GM13976 (cell line): ENCODE measurements at places on chromosomes 1 and 21.
A peak's percentile ranks its signal among the peaks of the same experiment; 100 is the strongest.

GRCh38 chr1:235511470-235512240 lies 7.4 kb upstream of the B3GALNT2 start:
- DNase-seq: no peak

DNA sequence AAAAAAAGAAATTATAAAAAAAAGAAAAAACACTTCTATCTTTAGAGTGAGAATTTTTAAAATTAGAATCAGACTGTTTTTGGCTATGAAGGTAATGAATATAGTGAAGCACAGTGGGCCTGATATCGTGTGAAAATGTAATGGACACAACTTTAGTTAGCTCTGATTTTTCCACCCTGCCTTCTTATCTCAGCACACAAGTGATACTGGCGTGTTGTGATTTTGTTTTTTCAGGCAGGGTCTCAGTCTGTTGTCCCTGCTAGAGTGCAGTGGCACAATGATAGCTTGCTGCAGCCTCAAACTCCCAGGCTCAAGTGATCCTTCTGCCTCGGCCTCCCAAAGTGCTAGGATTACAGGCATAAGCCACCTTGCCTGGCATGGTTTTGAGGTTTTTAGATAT lies 22.3 kb downstream of the MACF1 start:
- DNase-seq: no peak

DNA sequence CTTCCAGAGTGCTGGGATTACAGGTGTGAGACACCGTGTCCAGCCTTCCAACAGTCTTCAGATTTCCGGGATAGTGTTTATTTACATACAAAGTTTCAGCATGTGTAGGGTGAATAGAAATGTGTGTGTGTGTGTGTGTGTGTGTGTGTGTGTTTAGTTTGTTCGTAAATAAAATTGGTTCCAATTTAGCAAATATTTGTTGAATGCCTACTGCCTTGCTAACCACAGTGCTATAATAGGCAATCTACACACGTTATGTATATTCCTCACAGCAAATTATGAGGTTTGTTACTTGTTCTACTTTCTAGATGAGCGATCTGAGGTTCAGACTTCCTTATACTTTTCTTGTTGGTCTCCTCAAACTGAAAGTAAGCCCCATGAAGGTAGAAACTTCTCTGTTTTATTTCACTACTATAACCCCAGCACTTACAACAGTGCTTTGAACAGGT lies 32.8 kb upstream of the EPS15 start:
- peak; percentile 36 for DNase-seq

GRCh38 chr21:28426545-28426944 lies 566.1 kb downstream of the LTN1 start:
- DNase-seq: no peak

DNA sequence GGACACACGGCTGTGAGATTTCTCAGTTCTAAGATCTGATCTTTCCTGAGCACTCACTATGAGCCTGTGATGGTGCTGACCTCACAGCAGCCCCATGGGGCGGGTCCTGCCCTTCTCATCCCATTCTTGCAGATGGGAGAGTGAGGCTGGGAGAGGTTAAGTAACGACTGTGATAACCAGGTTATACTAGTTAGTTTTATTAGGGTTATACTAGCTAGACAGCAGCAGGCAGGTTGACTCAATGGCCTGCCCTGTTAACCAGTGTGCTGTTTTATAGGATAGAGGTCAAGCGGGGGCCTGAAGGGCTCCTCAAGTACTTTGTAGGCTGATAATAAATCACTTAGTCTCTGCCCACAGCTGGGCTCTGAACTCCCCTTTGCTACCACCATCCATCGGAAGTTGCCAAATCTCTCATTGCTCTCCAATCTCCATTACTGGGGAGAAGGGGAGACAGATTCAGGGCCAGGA lies 4.8 kb downstream of the CNTN2 start:
- DNase-seq: no peak

- no peak for DNase-seq
Measured at GRCh38 chr1:114154146-114154962, 685 bp upstream of the SYT6 start.

- no peak for DNase-seq
Measured at GRCh38 chr1:88612292-88612691, 71.8 kb upstream of the PKN2 start.

- no peak for DNase-seq
Measured at GRCh38 chr21:23017989-23018388, 2019.8 kb downstream of the NCAM2 start.

DNA sequence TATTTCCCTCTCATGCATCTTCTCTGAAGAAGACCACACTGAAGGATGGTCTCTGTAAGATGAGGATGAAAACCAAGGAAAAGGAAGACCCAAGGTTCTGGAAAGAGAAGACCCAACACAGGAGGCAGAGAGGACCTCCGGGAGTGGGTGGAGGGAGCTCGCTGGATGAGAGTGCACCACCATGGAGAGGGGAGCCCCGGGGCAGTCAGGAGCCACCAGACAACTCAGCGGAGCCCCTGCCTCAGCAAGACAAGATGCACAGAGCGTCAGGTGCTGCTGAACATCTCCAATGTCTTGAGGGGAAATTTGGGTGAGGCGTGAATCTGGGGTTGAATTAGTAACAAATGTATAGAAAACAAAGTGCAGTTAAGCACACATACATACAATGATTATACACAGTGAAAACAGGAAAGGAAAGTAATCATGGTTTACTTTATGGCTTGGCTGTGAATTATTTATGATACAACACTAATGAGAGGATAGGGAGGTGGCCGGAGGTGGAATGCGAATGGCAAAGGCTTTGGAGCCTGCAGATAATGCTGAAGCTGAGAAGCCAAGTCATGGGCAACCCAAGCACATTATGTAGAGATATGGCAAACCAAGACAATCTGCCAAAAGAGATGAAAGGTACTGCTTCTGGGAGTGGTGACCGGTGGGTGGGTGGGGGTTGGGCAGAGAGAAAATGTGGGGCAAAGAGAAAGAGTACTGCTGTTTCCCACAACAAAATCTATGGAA lies 80.4 kb upstream of the EDN2 start:
- no peak for DNase-seq

DNA sequence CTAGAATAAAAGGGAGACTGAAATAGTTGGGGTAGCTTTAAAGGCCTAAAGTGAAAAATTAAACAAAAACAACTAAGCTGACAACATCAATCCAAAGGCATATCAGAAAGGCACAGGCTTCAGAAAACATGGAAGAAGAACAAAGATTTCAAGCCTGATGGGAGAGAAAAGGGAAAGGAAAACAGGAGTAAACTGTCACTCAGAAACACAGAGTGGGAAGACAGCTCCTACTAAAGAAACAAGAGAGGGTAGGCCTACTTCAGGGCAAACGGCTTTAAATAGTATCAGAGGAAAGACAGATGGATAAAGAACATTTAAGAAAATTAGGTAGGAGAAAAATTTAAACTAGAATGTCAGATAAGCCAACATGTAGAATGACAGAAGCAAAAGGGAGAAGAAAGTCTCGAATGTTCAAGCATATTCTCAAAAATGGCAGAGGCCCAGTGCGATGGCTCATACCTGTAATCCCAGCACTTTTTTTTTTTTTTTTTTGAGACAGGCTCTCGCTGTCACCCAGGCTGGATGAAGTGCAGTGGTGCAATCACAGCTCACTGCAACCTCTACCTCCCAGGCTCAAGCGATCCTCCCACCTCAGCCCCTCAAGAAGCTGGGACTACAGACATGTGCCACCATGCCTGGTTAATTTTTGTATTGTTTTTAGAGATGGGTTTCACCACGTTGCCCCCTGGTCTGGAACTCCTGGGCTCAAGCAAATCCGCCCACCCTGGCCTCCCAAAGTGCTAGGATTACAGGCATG lies 7.6 kb downstream of the EGLN1 start:
- DNase-seq: no peak

GRCh38 chr1:9324246-9325096 lies 31.8 kb downstream of the SPSB1 start:
- DNase-seq: no peak

GRCh38 chr1:200862713-200863415 lies 9.9 kb upstream of the GPR25 start:
- DNase-seq: no peak

GRCh38 chr1:63973005-63973419 lies 199.2 kb downstream of the ROR1 start:
- no peak for DNase-seq

DNA sequence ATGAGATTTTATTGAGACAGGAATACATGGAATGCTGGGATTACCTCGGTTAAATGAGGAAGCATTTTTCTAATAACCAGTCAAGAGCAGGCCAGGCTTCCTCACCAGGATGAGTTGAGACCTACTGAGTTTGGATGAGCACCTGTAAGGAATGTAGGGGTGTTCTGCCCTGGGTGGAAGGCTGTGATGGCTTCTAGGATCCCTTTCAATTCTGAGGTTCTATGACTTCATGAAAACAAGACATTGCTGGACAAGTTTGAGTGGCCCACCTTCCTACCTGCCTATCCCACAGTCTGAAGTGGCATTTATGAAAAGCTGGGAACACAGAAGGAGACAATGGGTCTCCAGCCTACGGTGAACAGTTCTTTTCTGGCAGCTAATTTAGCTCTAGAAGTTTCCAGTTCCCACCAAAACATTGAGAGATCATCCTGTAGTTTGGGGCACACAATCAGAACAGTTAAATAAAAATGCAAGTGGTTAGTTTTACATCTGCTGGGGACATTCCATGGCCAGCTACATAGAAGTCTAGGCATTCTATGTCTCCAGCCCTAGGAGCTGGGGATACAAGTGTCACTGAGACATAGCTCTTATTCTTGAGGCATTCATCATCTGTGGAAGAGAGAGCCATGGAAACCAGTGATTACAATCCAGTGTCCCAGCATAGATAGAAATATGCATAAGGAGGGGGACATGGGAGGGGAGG lies 51.3 kb upstream of the TSPAN2 start:
- no peak for DNase-seq

DNA sequence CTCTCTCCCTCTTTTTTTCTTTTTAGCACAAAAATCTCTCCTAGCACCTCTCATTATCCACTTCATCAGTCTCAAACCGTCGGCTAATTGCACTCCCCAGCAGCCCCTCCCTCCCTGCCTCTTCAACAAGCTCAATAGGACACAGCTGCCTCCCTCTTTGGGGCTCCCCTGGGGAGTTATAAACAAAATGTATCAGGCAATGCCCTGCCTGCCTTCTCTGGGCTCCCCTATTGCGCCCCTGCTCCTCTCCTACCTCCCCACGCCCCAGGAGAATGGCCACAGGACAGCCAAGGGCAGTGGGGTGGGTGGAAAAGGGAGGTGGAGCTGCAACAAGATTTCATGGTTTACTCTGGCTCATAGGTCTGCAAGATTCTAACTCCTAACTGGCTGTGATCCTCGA lies 147.1 kb upstream of the GRIK3 start:
- DNase-seq: no peak

GRCh38 chr1:197787056-197787455 lies 11.8 kb upstream of the DENND1B start:
- DNase-seq: no peak

DNA sequence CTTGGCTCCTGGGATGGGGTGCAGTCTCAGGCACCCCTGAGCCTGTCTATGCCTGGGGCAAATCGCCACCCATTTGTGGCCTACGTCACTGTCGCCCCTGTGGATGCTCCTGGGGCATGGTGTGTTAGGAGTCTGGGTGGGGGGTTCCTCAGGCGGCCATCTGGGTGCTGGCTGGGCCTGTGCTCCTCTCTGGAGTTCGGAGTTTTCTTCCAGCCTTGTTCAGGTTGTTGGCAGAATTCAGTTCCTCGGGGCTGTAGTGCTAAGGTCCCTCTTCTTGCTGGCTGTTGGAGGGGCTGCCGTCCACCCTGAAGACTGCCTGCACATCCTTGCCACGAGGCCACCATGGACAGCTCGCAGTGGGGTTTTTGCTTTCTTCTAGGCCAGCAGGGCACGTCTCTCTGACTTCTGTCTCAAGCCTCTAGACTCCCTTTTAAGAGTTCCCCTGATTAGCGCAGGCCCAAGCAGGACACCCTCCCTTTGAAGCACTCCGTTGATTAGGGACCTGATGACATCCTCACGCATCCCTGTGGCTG lies 86.7 kb upstream of the C1orf174 start:
- DNase-seq: no peak

DNA sequence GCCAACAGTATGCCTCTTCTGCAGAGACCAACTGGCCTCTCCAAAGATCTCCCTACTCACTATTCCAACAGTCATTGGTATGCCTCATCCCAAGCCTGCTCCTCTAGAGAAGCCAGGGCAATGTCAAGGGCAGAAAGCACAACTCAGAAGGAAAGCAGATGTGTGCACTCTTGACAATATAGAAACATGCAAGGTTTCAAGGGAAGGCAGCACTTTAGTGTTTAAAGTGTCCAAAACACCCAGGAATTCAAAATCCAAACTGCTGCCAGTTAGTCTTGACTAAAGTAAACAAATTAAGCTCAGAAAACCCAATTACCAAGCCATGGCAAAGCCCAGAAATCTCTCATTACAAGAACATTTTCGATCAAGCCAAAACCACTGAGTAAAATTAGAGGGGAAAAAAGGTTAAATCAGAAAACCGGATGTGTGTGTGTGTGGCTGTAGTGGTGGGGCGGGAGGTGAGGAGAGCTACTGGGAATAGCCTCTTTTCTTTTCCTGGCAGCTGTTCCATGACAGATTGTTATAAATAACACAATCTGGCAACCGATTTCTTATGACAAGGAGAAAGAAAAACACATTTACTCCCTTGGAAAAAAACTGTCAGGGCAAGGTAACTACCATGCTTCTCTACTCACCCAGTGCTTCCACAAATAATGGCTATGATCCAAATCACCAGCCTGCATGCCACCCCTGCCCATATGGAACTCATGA lies 39.2 kb downstream of the EIF2B3 start:
- no peak for DNase-seq

DNA sequence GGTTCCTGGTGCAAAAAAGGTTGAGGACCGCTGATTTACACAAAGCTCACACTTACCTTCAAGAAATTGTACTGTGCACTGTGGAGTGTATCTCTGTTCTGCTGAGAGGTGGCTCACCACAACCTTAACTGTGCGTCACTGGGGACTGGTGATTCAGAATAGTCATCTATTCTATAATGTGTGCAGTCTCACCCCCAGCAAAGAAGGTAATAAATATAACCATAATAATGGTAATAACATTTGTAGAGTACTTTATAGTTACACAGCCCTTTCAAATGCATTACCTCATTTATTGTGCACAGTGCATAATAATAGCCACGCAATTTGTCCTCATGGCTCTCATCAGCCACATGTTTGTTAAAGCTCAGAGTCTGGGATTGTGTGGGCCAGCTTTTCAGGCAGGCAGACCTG lies 59.4 kb upstream of the DUSP10 start:
- no peak for DNase-seq

GRCh38 chr1:235049217-235049616 lies 79.4 kb downstream of the TOMM20 start:
- no peak for DNase-seq

DNA sequence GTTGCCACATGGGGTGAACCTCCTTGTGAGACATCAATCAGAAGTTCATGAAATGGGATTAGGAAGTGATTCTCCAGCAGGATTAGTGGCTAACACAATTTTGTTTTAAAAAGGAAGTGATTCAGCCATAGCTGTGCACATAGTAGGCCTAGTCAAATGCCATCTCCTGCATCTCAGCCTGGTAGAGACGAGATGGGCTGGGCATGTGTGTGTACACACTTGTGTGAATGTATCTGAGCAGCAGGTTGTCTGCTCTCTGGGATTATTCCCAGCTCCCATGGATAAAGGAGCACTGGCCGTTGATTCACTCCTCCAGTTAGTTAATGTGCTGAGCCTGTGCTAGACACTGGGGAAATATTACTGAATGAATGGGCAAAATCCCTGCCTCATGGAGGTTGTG lies 2.0 kb downstream of the FOXE3 start:
- no peak for DNase-seq
